Stimulated activated CD4-positive, alpha-beta T cell treated with anti-CD3 and anti-CD28 coated beads, Interleukin-2, amount 100 ng/mL, for 24 hours (primary cell): ENCODE measurements at places on chromosomes 1 and 21.
A peak's percentile ranks its signal among the peaks of the same experiment; 100 is the strongest.

- no peak for DNase-seq
These were observed 50.8 kb downstream of the SRRM1 start for GRCh38 chr1:24693827-24694379.

GRCh38 chr1:6181347-6181770, 1.2 kb upstream of the CHD5 start:
- DNase-seq = no peak

DNA sequence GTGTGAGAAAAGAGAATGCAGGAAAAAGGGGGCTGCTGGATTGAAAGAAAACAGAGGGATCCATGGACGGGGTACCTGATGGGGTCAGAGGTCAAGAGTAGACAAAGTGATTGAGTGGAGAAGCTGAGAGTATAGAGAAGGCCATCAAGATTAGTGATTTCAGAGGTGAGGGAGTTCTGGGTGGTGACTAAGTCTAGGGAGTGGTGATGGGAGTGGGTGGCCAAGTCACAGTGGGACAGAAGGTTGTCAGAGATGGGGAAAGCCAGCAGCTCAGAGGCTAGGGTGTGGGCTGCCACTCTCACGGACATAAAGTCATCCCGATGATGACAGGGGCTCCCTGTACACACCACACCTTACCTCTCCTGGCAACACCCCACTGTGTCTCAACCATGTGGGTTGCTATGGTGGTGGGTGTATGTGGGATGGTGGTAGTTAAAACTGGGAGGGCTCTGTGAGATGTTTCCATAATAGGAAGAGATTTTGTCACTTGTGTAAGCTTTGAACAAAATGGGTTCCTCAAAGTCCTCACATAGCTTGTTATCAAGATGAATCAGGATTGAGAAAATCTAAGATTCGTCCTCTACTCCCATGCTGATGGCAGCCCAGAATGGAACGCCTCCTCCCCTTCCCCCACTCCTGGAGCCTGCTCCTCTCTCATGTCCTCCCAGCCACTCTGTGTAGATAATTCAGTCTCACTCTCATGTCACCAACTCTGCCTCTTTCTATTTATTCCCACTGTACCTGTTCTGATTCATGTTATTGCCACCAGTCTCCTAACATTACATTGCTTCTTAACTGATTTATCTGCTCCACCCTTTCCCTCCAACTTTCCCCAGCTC, 20.3 kb upstream of the CSF1 start:
- DNase-seq = peak; percentile 69

- DNase-seq = no peak
These were observed 98.5 kb downstream of the DISC1 start for GRCh38 chr1:231724876-231725647.

- no peak for DNase-seq
These were observed 4.0 kb downstream of the HAO2 start for GRCh38 chr1:119372503-119373086.

DNA sequence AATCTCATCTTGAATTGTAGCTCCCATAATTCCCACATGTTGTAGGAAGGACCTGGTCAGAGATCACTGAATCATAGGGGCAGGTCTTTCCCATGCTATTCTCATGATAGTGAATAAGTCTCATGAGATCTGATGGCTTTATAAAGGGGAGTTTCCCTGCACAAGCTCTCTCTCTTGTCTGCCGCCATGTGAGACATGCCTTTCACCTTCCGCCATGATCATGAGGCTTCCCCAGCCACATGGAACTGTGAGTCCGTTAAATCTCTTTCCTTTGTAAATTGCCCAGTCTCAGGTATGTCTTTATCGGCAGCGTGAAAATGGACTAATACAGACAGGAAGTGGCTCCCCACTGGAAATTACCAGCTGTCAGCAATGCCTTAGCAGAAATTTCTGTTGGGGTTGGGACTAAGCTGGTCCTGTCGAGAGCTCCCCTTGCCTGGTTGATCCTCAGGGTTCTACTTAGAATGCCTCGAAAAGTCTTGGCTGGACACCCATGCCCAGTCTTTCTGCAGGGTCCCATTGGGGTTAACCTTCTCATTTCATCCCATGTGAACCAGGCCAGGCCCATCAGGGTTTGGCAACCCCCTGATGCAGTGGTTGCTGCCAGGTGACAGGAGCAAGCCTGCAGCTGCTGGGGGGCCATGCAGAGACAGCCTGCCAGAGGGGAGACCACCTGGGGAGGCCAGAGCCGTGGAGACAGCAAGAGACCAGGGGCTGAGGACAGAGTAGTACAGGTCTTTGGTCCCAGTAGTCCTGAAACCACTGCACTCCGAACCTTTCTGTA, 2.8 kb upstream of the ABCG1 start:
- DNase-seq = no peak

DNA sequence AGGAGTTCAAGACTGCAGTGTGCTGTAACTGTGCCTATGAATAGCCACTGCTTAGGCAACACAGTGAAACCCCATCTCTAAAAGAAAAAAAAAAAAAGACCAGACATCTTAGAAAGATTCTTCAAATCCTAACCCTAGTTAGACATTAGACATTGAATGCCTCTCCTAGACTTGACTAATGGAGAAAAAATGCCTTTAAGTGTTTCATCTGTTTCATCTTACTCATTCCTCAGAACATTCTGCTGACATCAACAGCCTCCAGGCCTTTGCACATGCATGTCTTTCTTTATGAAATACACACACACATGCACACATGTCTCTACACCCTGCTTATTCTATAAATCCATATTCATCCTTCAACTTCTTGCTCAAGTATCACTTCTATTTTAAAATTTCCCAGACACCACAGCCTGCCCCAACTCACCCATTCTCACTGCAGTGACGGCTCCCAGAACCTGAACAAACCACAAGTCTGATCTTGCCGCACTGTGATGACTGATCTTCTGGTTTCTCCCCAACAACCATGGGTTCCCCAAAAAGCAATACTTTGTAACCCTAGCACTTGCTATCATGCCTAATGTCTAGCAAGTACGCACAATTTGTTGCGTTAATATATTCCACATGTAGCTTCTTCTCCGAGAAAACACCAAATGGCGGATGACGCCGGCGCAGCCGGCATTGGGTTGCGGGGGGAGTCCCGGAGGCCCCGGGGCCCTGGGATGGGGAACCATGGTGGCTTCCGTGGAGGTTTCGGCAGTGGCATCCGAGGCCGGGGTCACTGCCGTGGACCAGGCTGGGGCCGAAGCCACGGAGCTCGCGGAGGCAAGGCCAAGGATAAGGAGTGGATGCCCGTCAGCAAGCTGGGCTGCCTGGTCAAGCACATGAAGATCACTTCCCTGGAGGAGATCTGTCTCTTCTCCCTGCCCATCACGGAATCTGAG, 37.4 kb downstream of the LRRC52 start:
- DNase-seq = no peak

DNA sequence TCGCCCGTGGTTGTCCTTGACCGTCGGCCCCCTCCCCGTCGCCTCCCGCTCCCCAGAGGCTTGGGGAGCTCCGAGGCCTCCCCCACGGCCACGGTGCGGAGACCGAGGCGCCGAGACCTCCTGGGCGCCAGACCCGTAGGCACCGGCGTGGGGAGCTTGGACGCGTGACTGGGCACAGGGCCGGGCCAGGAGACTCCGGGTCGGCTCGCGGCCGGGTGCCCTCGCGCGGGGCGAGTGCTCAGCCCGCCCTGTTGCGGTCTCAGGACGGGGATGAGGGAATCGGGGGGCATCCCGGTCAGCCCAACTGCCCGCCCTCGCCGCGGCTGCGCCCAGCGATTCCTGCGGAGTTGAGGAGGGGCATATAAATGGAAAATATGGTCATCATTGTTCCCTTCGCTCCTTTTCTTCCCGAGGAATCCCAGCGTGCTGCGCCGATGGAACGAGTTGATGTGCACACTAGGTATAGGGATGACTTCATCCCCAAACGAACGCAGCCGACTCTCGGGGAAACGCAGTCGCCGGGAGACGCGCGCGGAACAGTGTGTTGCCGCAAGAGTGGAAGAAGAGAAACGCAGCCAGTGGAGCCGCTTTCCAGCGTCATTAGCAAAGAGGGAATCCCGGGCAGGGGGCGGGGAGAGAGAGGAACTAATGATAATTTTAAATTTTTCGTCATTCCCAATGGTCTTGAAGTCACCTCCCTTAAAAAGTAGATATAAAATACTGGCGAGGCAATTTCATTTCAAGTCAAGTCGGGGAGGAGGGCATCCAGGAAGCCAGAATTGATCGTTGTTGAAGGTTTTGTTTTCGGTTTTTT, 747 bp upstream of the ENAH start:
- peak; percentile 46 for DNase-seq

DNA sequence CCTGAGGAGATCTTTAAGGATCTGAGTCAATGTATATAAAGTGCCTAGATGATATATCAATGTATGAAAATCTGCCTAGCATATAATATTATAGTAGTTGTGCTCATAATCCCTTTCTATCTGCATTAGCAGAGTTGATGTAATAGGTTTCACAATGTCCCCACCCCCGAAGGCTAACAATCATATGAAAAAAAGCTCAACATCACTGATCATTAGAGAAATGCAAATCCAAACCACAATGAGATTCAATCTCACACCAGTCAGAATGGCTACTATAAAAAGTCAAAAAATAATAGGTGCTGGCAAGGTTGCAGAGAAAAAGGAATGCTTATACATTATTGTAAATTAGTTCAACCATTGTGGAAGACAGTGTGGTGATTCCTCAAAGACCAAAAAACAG, 147.8 kb upstream of the DPT start:
- DNase-seq = no peak
